ENCODE measurements at places on chromosomes 5 and 9.

DNA sequence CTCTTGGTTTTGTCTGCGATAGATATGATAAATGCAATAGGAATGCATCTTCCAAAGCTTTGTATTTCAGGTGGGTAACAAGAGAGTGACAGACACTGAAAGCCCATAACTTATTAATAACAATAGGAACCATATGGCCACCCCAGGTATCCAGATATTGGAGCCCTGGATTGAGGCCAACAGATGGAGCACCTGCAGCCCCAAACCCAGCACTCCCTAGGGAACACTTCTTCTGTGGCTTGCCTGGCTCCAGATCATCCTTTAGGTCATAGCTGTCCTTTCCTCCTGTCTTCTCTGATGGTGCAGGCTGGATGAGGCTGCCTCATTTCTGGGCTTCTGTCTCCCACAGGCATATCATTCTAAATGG, 5.0 kb upstream of the IL3 start:
- no peak for DNase-seq

GRCh38 chr5:33033516-33033915, 322.4 kb downstream of the NPR3 start:
- DNase-seq, result no peak

GRCh38 chr9:132077881-132078698, 1.6 kb downstream of the MED27 start:
- no peak for DNase-seq

DNA sequence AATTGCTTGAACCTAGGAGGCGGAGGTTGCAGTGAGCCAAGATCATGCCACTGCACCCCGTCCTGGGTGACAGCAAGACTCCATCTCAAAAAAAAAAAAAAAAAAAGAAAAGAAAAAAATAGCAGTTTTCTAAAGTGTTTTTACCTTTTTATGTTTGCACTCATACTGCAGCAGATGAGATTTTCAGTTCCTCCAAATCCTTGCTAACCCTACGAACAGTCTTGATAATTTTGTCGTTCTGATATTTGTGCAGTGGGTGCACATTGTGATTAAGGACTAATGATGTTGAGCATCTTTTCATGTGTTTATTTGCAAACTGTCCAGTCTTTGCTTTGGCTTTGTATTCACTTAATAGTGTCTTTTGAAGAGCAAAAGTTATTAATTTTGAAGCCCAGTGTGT, 42.9 kb downstream of the ZCCHC7 start:
- no peak for DNase-seq

DNA sequence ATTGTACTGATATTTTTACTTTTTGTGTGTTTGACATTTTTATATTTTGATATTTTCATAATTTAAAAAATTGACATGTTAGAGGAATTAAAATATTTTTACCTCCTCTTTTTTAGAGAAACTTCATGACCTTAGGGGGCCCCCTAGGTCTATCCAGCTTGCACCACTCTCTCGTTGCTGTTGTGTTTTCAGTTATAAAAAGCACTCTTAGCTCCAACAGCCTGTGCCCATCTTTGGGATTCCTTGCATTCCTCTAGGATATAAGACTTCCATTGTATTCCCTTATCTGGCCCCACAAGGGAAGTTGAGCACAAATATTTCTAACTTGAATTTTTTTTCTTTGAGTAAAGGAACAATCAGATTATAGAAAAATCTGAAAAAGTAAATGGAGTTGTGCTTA, 245.3 kb downstream of the SH3GL2 start:
- no peak for DNase-seq

- DNase-seq, result no peak
Observed at GRCh38 chr5:40601198-40601868, 78.4 kb upstream of the PTGER4 start.

Measured in T1000 (cell line).